ENCODE measurements at places on chromosomes 3 and 15.

- DNase-seq: no peak
Observed at GRCh38 chr3:98532275-98532637, 478 bp downstream of the GPR15 start.

- no peak for DNase-seq
Observed at GRCh38 chr3:15428539-15428938, 1.1 kb downstream of the EAF1 start.

- DNase-seq: no peak
Observed at GRCh38 chr3:158492685-158493084, 78.3 kb upstream of the MLF1 start.

DNA sequence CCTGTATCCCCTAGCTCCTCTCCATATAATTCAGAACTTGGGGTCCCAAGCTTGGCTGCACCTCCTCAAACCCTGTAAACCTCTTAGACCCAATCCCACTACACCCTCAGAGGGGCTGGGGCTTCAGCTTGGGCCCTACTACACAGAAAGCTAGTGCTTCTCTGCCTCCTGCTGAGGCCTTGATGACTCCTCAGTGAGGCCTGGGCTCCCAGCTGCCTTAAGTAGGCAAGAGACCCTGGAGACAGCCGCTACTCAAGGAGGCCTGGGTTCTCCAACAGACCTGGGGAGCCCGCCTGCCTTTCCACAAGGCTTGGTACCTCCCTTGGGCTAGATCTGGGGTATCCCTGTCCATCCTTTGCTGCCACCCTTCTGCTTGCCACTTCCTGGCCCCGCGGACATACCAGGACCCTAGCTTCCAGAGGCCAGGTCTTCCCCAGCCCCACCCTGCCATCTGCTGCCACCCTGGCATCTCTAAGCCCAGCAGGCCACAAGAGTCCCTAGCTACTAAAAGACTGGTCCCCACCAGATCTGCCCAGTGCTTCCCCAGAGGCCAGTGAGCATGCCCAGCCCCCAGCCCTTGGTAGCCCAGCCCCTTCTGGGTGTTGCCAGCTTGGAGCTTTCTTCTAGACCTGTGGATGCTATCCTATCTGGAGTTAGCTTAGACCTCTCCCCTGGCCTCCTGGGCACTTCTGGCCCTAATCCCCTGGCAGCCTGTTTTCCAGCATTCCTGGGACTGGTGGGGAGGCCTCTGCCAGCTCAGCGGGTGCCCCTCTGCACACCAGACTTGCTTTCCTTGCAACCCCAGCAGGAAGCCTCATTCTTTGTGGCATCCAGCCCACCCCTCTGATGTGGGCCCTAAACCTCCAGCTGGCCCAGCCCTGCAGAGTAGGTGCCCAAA, 13.7 kb downstream of the C15orf39 start:
- no peak for DNase-seq

DNA sequence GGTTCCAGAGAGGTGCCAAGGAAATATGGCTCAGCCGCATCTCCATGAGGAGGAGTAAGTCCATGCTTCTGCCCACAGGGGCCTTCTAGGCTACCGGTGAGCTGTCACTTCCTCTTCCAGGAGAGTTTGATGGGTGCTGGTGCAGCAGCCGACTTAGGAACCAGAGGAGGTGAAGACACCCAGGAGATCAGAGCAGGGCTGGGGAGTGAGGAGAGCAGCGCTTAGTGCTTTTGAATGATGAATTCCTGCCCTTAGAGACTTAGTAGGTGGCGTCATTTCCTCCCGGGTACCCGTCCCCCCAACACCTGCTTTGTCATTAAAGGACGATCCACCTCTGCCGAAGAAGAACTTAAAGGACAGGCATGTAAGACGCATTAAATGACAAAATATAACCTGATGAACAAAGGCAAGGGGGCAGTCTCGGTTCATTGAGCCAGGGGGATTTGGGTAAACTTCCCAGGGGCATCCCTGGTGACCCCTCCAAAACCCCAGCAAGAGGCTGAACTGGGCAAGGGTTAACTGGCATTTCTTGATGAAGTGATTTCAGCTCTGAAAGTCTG, 67.6 kb downstream of the HES1 start:
- no peak for DNase-seq

GRCh38 chr3:108352176-108352575, 55.8 kb downstream of the HHLA2 start:
- no peak for DNase-seq

- DNase-seq: peak; percentile 52
Observed at GRCh38 chr15:88274553-88275460, 18.3 kb upstream of the NTRK3 start.

- no peak for DNase-seq
Observed at GRCh38 chr3:24589931-24590880, 95.6 kb upstream of the THRB start.

DNA sequence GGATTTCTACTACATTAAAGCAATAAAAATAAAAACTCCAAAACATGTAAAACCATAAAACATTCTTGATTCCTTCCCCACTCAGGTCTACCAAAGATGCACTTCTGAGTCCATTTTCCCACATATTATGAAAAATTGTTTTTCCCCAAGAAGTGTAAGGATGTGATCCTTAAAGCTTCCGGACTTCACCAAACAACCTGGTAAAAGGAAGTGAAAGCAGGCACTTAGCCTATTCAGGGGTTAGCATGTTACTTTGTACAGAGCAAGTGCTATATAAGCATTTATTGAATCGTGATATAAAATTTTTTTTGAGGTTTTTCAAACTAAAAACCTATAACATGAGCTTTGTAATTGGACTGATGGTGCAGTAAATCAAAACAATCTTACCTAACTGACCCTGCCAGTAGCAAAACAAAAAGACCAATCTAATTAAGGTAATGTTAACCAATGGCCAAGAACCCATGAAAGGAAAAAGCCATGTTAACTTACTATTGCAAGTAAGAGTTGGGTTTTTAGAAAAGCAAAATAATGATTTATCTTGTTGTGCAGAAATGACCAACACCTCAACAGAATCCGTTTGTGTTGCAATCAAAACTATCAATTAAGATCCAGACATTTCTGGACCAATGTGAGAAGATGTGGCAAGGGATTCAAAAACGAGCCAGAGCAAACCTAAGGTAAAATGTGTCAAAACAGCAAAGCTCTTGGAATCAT, 1.8 kb downstream of the SETD2 start:
- no peak for DNase-seq
